ENCODE measurements at places on chromosomes 5 and 9.

DNA sequence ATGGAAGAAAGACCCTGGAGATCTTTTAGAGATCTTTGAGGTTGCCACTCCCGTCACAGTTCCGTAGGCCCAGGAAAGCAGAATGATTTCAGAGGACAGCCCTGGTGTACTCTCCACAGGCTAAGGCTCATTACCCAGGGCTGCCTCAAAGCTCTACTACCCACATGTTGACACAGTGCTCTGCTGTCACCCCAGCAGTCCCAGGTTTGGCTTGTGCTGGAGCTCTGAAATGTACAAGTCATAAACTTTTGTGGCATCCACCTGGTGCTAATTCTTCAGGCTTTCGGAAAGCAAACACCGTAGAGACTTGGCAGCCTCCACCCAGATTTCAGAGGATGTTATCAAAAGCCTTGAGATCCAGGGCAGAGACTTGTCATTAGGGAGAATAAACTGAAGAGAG, 136.5 kb downstream of the MTRR start:
- no peak for DNase-seq

- no peak for DNase-seq
Measured at GRCh38 chr5:103862398-103862797, 299.8 kb upstream of the NUDT12 start.

- no peak for DNase-seq
Measured at GRCh38 chr5:44387921-44388320, 1.3 kb downstream of the FGF10 start.

- DNase-seq = no peak
Measured at GRCh38 chr5:177419046-177419445, 7.4 kb upstream of the GRK6 start.

DNA sequence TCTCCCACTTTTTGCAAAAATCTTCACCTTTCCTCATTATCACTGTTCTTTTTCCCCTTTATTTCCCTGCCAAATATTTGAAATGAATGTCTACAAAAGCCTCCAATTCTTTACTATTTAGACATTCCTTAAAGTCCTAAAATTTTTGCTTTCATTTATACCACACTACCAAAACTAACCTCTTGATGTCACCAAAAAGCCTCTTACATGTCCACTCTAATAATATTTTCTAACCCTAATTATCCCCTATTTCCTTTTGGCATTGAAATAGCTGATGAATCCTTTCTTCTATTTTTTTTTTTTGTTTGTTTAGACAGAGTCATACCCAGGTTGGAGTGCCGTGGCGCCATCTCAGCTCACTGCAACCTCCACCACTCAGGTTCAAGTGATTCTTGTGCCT, 32.3 kb upstream of the NRG2 start:
- no peak for DNase-seq

GRCh38 chr5:80277191-80277590, 21.3 kb upstream of the SERINC5 start:
- DNase-seq = no peak

GRCh38 chr5:50759526-50760270, 93.3 kb downstream of the PARP8 start:
- DNase-seq = no peak

DNA sequence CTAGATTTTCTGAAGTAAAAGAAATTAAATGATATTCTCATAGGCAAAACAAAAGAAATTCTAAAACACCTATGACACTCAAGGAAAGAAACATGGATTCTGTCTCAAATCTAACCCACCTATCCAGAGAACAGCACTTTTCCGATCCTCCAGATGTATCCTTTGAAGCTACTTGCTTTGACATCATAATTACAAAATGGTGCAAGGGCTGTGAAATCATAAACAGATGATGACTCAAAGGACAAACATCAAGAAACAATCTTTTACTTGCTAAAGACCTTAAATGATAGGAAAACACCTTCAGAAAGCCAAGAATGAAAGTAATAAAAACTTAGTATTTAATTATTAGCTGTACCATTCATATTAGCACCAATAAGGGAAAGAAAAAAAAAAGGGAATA, 202.6 kb downstream of the DENND1A start:
- DNase-seq = no peak

DNA sequence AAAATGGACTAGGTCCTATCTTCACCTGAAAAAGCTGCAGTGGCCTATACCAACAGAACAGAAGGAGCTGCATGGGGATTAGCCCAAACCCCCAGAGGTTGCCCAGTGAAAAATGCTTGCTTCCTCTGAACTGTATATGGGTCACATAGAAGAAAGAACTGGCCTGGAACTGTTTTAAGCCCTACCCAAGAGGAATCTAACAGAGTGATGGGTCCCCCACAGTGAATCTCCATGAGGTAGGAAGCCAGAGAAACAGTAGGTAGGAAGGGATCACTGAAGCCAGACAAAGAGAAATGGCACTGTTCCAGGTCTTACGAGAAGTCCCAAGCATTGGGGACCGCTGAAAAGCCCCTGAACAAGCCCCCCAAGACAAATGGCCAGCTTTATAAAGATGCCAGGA, 28.8 kb upstream of the TRIM32 start:
- DNase-seq = no peak

DNA sequence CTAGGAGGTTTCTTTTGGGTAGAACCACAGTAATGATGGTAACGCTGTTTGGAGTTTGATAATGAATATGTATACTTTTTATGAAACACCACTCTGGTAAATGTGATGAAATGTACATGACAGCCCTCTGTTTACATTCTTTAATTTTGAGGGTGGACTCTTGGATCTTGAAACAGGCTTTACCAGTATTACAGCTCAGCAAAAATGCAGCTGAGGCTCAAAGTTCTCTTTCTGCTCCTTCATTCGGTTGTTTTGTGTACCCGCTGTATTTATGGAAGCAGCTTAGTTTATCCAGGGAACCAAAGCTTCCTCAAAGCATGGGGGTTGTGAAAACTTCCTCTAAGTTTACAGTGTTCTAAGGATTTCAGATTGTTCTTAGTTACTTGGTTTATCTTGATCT, 11.1 kb downstream of the GAPVD1 start:
- DNase-seq = no peak

GRCh38 chr5:179530069-179530998, 20.0 kb upstream of the RUFY1 start:
- peak; percentile 71 for DNase-seq

- DNase-seq = no peak
Measured at GRCh38 chr5:10921160-10921559, 160.1 kb upstream of the DAP start.

GRCh38 chr5:14684757-14685156, 20.2 kb downstream of the OTULIN start:
- no peak for DNase-seq

DNA sequence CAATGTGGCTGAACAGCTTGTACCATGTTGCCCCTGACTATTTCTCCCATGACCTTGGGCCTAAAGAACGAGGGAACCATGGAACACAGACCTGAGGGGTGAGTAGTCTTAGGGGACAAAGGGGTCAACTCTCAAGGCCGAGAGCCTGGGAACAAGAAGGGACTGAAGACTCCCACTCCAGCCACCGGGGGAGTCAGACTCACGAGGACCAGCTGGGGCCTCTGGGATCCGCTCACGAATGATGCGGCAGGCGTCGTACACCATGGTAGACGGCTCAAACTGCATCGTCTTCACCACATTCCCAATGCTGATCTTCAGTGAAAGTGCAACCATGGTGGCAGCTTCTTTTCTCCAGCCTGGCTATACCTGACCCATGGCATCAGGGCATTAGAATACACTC, 6.6 kb downstream of the TLN1 start:
- DNase-seq = no peak

DNA sequence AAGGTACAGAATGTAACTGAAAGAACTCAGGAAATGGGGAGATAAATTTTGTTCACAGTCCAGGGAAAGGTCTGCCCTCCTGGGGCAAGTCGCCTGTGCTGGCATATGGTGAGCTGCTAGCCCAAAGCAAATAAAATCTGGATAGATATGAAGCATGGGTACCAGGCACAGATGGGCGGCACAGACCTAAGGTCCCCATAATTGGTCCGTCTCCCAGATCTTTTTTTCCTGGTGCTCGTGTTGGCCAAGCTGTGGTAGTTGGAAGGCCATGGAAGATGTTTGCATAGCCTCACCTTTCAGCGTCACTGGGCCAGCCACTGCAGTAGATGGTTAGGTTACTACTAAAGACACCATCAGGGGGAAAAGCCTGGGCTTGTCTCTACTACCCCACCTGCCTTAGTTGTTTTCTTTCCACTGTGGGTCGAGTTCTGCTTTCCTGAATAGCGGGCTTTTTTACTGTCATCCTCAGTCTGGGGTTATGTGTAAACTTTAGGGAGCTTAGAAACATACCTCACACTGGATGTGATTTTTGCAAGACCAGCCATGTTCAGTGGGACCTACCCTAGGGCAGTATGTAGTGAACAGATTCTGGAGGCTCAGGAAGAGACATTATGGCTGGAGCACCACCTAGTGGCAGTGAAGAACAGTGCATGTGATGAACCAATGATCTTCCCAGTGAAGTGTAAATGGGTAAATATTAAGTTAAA, 24.2 kb upstream of the GLRX start:
- peak; percentile 63 for DNase-seq

GRCh38 chr9:124800306-124801259, 23.6 kb downstream of the OLFML2A start:
- no peak for DNase-seq

DNA sequence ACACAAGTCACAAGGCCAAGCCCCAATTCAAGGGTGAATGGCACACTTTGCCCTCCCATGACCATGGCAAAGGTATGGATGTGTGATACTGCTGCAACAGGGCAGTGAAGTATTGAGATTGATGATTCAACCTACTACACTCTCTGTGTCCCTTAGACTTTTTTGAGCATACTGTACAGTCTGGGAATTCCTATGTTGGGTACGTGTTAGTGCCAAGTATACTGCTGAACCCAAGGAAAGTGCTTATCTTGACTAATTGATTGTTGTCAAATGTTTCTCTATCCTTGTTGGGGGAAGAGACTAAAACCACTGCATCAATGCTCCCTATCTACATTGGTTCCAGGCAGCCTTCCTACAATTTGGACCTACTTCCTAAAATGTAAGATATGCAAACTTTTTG, 93.7 kb downstream of the NDFIP1 start:
- DNase-seq = no peak

GRCh38 chr5:32147236-32147635, 26.9 kb downstream of the GOLPH3 start:
- DNase-seq = no peak

- DNase-seq = no peak
Measured at GRCh38 chr5:73987915-73988314, 361.9 kb downstream of the ARHGEF28 start.

- DNase-seq = no peak
Measured at GRCh38 chr5:173625673-173626504, 9.4 kb upstream of the BOD1 start.

DNA sequence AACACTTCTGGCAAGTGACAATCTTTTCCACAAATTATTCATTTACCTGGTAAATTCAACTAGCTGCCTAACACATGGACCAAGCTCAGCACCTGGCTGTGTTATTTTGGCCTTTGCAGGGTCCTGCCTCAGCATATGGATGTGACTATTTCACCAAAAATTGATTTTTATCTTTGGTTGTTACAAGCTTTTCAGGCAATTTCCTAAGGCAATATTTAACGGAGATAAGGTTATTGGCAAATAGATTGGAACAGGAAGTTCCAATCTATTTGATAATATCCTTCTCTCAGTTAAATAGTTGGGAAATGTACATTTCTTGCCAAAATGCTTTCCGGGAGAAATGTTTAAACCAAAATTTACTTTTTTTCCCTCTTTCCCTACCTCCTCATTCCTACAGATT, 415.2 kb upstream of the SMARCA2 start:
- no peak for DNase-seq

- DNase-seq = no peak
Measured at GRCh38 chr5:38497946-38498345, 58.5 kb downstream of the LIFR start.

DNA sequence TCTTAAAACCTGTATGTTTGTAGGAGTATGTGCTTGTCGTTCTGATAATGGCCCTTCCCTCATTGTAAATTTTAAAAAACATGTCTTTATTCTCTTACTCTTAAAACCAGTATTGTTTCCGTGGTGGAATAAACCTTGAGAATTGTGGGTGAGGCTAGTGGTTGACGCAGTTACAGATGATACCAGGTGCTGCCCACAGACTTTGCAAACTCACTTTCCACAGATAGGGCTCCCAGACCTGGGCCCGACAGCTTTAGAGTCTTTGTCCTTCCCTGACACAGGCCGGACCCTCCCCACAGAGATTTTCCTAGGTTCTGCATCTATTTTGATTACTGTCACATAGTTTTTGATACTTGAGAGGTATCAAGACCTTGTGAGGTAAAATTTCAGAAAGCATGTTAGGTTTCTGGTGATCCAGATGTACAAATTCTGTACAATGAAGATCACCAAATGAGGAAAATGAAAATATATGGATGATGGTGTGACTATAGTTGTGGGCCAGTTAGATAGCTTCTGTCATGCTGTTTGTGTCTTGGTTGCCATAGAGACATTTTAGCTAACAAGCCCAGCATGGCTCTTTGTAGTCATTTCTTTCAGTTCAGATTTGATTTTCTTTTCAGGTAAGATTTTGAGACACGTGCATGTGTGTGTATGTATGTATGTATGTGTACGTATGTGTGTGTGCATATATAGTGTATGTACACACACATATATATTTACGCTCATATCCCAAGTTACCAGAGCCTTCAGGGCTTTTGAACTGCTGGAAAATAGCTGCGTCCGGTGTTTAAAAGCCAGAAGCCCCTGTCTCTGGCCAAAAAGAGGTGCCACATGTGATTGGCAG, 33.8 kb downstream of the DMRT1 start:
- no peak for DNase-seq

GRCh38 chr5:136619556-136619955, 254.2 kb upstream of the TRPC7 start:
- DNase-seq = no peak

DNA sequence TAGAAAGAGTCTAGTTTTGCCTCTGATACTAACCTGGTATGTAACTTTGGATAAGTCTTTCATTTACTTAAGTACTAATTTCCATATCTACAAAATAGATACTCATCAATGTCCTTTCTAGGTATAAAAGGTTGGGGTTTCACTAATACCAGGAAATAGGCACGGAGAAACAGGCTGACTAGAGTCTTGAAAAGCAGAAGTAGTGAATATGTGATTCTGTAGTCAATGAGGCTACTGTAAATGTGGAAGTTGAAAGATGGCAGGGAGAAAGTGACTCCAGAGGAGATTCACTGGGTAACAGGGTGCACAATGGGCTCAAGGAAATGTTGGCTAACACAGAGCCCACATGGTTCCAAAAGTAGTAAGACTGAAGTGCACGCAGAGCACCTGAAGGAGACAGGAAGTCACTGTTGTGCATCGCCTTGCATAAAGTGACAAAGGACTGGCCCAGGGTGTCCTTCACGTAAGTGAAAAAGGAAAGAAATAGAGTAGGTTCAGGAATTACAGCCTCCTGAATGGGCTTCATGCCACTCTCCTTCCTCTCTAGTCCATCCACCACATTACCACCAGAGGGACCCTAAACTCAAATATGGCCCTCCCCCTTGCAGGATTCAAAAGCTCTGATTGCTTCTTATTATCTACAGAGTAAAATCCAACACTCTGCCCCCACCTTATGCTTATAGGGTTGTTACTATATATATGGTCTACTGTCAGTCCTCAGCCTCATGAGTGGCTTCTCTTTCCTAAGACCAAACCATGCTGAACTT, 288.0 kb upstream of the SMARCA2 start:
- no peak for DNase-seq

GRCh38 chr9:137242269-137243203, 1.4 kb downstream of the TUBB4B start:
- DNase-seq = no peak

Data from activated gamma-delta T cell treated with Interleukin-2 at 50 U/mL for 16 hours (primary cell).